ENCODE measurements at places on chromosomes 3 and 15. TPM values are rescaled to one million over a fixed set of nuclear protein-coding genes. Genes with fewer than 3 reads are reported as not detected.

DNA sequence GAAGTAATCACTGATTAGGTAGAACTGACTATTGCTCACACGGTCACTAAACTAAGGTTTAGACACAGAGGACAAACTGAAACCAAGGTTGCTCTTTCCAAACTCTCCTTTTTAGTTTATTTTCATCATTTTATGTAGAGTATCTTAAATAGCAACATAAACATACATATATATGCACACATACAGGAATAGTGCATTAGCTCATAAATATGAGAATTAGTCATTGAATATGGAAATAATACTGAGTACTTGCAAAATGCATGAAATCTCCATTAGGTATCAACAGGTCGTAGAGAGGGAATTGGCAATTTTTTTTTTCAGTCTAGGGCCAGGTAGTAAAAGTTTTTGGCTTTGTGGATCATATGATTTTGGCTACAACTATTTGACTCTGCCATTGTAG lies 557.1 kb downstream of the NLGN1 start:
- DNase-seq, result no peak

GRCh38 chr15:84949043-84949442 lies 32.6 kb upstream of the PDE8A start:
- no peak for DNase-seq

DNA sequence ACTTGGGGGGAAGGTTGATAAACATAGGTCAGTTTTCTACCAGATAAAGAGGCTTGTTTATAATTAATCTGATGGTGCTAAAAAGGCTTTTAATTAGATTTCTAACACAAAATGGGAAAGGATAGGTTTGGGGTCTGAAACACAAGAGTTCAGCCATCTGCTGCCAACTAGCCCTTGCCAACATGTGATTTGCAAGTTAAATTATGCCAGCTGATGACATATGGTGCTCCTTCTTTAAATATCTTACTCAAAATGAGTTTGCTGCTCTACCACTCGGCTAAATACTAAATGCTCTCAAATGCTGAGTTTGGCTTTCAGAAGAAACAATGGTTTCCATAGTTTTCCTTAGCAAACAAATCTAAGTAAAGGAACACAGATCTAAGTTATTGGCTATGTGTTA lies 557.8 kb upstream of the CCDC54 start:
- no peak for DNase-seq

DNA sequence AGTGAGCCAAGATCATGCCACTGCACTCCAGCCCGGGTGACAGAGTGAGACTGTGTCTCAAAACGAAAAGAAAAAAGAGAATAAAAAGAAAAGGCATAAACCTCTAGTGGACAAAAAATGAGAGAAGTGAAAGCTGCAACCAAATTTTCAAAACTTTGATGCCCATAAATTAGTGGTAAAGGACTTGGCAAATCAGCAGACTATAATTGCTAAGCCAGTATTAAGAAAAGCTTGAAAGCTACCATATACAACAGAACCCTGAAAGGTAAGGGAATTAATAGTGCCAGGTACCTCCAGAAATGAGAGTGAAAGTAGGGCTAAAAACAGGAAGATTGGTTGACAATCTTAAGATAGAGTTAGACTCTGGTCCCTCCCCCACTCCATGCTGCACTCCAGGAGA lies 32.9 kb upstream of the SLC22A13 start:
- no peak for DNase-seq

GRCh38 chr15:33738941-33739664 lies 229.2 kb upstream of the CHRM5 start:
- DNase-seq, result no peak

DNA sequence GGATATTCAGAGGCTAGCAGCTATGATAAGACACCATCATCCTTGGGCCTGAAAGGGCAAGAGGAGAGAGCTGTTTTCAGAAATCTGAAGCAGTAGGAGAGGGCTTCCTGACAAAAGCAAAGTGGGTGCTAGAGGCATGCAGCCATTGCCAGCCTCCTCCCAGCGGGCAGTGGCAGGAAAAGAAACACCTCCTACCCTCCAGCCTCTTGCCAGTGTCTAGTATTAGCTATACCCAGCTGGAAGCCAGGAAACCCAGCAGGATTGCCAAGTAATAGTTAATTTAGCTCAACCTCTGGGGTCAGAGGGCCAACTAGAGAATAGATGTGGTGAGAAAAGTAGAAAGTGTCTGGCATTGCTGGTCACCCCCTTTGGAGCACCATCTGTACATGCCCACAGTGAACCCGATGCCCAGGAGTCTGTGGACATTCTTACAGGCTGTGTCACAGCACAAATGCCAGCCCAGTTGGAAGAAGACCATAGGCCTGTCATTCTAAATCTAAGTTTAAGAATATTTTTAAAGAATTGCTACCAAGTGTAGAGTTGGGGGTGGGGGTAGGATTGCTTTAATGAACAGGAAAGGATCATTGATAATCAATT lies 85.3 kb downstream of the HCN4 start:
- DNase-seq, result no peak

GRCh38 chr3:112389961-112390360 lies 57.0 kb downstream of the CD200 start:
- DNase-seq, result no peak

DCBLD2 gene
- total RNA-seq, result 0.50 TPM

GOLGA6A gene
- not detected for total RNA-seq

RETNLB gene
- not detected for total RNA-seq

FBXL2 gene
- not detected for total RNA-seq
